CD8-positive, alpha-beta memory T cell (primary cell): ENCODE measurements at places on chromosomes 6 and 20.

- DNase-seq = no peak
Observed at GRCh38 chr6:166553563-166554271, 32.8 kb downstream of the RAMACL start.

DNA sequence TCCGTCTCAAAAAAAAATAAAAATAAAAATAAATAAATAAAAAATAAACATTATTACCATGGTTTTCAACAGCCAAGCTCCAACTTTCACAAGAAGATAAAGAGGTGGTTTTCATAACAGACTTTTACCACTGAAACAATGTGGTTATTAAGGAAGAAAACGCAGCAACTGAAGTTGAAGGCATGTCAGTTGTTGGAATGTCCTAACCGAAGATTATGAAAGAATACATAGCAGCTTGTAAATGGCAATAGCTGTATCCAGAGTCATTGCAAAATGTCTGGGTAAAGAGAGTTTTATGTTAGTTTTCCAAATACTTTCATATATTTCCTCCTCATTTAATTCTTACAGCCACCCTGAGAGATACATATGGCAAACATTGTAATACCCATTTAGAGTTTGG is 161.6 kb upstream of the MARCKS start:
- DNase-seq = no peak

GRCh38 chr6:116975600-116975999 is 98.6 kb downstream of the RFX6 start:
- no peak for DNase-seq

DNA sequence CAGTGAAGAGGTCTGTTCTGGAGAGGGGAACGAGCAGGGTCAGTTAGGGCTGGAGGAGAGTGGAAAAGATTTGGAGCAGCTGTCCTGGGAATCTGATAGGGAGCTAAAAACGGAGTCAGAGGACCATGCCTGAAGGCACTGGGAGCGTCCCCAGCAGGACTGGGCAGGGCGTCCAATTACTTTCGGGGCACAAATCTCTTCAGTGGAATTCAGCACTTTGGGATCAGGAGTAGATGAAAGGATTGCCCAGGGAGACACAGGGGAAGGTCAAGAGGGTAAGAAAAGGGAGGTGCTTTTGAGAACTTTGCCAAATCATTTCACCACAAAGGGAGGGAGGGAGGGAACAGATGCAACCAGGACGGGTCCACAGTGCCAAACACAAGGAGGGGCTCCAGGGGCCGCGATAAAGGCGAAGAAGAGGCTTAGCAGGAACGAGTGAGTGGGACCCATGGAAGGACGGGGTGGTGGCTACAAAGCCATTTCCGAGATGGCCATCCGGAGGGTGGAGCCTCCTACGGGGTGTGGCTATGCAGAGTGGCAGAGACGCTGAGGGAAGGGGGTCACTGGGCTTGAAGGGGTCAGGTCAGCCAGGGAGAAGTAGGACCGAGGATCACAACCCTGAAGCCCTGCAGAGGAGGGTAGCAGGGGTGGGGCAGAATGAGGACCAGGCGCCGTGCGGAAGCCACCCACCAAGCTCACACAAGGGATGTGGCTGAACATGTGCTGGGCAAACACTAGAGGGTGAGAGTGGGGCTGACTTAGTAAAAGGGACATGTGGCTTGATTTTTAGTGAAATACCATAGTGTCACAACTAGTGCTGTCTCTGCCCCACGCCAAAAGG is 180.0 kb upstream of the RREB1 start:
- no peak for DNase-seq

- DNase-seq = no peak
Observed at GRCh38 chr6:144278659-144279314, 6.3 kb upstream of the UTRN start.

- no peak for DNase-seq
Observed at GRCh38 chr6:131660195-131660594, 23.1 kb downstream of the ENPP3 start.

- DNase-seq = no peak
Observed at GRCh38 chr6:75115481-75115880, 90.4 kb downstream of the COL12A1 start.

DNA sequence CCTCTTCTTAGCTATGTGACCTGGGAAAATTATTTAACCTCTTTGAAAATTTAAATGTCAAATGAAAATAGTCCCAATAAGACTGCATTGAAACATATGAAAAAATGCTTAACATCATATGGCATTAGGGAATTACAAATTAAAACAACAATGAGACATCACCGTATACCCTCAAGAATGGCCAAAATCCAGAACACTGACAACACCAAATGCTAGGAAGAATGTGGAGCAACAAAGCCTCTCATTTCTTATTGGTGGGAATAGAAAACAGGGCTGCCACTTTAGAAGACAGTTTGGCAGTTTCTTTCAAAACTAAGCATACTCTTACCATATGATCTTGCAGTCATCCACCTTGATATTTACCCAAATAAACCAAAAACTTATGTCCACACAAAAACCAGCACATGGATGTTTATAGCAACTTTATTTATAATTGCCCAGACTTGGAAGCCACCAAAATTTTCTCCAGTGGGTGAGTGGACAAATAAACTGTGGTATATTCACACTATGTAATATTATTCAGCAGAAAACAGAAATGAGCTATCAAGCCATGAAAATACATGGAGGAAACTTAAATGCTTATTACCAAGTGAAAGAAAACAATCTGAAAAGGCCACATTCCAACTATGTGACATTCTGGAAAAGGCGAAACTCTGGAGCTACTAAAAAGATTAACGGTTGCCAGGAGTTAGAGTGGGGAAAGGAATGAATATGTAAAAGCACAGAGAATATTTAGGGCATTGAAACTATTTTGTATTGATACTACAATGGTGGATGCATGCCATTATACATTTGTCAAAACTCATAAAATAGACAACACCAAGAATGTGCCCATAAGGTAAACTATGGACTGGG is 459.9 kb downstream of the GRIK2 start:
- DNase-seq = no peak

GRCh38 chr6:110823146-110823545 is 7.9 kb upstream of the CDK19 start:
- no peak for DNase-seq

GRCh38 chr6:126660376-126660775 is 320.5 kb downstream of the CENPW start:
- DNase-seq = no peak

GRCh38 chr6:132750455-132751248 is 7.1 kb downstream of the VNN2 start:
- DNase-seq = no peak

DNA sequence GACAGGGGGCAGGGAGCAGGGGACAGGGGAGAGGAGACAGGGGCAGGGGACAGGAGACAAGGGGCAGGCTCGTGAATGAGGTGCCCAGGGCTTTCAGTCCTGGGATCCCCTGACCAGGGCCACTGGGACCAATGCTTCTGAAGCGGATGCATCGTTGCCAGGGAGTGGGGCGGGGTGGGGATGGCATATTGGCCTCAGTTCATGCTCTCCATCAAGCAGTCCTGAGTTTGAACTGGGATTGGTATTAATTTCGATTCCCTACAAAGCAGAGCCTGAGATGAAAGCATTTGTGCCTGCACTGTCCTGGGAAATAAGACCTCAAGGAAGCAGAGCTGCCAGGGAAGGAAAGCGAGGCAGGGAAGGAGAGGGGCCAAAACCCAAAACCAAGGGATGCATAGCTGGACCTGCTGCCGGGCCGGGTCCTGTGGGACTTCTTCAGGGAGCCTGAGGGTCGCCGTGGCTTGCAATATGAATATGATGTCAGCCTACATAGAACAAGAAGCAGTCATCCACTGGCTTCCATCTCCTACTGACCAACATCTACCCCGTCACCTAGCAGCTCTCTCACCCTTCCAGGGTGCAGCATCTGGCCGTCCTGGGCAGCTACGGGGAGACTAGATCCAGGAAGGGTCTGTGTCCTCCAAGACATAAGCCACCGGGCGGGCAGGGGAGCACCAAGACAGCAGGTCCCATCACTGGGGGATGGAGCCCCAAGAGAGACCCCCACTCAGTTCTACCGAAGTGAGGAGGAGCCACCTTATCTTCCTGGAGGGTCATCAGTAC is 233.3 kb downstream of the SYNDIG1 start:
- DNase-seq = no peak

- no peak for DNase-seq
Observed at GRCh38 chr20:18056174-18057100, 1.3 kb downstream of the OVOL2 start.

DNA sequence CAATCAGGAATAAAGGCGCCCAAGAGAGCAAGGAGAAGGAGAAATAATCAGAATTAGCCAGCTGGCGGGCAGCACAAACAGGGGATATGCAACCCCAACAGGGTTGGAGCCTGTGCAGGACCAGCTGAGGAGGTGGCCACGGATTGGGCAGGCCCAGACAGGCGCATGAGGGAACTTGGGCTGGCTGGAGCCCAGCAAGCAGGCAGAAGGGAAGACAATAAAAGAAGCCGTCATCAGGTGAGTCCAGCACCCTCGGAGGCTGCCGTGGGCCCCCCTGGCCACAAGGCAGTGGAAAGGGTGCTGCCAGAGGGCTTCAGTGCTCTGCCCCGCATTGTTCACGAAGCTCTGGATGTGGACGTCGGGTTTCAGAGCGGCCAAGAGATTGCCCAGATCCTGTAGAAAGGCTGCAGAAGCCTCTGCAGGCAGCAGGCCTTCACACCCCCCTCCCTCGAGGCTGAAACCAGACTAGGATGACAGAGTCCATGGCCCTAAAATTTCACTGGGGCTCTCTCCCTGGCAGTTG is 28.4 kb upstream of the MAFB start:
- no peak for DNase-seq

GRCh38 chr6:72938104-72938503 is 287.2 kb downstream of the KHDC1L start:
- no peak for DNase-seq

DNA sequence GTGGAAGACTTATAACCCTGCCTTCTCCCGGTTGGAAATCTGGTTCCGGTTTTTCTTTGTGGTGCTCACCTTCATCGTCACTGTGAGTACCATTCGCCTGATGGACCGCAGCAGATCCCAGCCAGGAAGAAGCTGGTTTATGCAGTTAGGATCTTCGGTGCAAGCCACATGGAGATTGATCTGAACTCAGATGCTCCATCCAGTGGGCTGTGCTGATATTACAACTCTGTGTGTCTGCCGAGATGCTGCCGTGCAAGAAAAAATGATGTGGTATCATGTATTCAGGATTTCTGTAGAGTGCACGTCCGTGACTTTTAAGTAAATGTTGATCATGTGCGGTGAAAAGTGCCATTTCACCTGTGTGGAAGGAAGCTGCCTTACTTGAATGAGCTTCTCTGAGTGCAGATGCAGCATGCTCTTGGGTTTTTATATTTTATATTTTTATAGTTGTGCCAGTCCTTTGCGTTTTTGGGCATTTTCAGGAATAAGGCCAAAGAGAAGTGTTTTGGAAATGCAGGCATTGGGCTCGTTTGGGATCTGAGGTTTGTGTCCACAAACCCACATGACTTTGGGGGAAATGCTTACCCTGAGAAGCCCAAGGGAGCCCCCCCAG is 39.2 kb downstream of the DYNLT1 start:
- no peak for DNase-seq

DNA sequence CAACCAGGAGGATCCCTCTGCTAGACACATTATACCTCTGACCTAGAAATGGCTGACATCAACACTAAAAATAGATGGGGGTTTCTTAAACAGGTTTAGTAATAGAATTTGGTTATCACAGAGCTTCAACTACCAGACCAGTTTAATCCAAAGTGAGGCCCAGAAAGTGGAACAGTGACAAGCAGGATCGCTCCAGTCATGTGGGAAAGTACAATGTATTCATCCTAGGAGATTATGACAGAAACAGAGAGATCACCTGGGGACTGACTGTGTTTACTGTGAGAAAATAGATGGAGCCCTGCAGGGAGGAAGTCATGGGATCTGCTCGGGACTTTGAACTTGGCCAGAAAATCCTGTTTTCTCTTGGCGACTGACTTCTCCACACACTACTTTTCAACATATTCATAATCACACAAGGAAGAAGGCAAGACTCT is 238.7 kb upstream of the SOX4 start:
- DNase-seq = no peak

DNA sequence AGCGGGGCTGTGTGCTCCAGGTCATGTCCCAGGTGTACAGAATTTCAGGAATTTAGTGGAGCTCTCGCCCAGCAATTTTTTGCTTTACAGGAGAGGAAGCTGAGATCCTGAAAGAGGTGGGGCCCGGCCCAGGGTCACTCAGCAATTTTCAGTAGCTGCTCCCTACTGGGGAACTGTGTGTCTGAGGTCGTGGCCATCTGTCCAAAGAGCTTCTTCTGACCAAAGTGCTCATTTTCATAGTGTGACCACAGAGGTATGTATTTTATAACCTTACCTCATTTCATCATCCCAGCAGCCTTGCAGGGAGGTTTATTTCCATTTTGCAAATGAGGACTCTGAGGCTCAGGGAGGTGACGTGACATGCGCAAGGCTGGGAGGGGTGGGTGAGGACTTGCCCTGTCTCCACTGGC is 46.3 kb downstream of the FAM209B start:
- DNase-seq = no peak

DNA sequence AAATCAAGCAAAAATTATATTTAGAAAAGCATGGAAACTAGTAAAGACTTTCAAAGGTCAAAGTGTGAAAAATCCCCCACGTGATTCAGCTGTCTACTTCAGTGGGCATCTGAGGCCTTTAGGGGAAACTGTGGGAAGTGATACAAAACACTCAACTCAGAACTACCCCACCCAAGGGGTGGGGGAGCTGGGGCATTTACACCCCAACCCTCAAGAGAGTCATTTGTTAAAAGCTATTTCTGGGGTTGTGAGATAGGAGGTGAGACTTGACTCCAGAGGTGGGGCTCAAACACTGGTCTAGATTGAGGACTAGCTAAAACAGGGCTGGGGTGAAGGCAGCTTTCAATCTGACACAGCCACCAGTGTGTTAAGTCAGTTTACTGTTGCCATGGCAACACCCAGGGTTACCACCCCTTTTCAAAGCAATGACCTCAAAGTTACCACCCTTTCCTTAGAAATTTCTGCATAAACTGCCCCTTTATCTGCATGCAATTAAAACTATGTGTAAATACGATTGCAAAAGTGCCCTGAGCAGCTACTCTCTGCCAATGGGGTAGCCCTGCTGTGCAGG is 9.9 kb upstream of the GTSF1L start:
- DNase-seq = no peak

DNA sequence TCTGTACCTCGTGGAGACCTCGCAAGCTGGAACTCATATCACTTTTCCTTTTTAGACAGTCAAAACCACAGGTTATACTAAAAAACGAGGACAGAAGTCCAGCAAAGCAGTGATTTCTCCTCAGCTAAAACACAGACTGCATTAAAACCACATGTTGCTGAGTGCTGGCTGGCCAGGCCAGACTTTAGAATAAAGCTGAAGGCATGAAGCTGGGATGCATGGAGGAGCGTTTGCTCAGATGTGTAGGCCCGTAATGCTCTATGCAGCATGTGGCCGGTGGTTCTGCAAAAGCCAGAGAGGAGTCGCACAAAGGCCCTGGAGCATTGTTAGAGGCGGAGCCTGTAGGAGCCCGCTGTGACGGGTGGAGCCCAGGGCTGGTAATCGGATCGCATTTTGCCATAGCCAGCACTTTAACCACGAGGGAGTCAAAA is 83.6 kb downstream of the SMOC2 start:
- no peak for DNase-seq
